ENCODE measurements at places on chromosomes 2 and 18.

DNA sequence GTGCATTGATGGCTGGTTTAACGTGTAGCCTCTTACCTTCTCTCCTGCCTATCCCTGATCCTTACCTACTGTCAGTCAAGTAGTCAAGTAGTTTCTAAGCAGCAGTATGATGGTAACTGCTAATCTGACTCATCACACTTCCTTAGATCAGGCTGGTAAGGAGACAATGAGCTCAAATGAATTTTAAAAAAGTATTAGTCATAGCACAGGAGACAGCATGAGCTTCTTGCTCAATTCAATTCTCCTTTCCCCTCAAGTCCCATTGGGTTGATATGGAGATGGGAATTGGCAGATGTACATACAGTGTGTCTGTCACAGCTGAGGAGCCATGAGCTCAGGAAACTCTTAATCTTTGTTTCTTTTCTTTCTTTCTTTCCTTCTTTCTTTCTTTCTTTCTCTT lies 799.7 kb downstream of the LRP1B start:
- DNase-seq, result no peak

DNA sequence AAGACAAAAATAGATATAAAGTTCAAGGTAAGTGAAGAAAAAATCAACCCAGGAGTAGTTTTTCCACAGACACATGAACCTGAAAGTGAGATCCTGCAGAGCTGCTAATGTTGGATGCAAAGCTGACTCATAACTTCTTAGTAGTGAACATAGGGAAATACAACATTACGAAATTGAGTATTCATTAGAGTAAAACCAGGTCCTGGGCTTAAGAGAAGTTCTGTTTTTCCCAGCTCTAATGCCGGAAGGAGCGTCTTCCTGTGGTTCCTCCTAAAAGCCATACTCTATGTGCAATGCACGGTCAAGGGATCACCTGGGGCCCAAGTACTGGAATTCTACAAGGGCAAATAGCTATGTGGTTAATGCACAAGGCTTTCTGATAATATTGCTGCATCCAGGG lies 141.7 kb downstream of the RBMS1 start:
- no peak for DNase-seq

- DNase-seq, result no peak
Measured at GRCh38 chr2:69641471-69641870, 2.1 kb downstream of the AAK1 start.

DNA sequence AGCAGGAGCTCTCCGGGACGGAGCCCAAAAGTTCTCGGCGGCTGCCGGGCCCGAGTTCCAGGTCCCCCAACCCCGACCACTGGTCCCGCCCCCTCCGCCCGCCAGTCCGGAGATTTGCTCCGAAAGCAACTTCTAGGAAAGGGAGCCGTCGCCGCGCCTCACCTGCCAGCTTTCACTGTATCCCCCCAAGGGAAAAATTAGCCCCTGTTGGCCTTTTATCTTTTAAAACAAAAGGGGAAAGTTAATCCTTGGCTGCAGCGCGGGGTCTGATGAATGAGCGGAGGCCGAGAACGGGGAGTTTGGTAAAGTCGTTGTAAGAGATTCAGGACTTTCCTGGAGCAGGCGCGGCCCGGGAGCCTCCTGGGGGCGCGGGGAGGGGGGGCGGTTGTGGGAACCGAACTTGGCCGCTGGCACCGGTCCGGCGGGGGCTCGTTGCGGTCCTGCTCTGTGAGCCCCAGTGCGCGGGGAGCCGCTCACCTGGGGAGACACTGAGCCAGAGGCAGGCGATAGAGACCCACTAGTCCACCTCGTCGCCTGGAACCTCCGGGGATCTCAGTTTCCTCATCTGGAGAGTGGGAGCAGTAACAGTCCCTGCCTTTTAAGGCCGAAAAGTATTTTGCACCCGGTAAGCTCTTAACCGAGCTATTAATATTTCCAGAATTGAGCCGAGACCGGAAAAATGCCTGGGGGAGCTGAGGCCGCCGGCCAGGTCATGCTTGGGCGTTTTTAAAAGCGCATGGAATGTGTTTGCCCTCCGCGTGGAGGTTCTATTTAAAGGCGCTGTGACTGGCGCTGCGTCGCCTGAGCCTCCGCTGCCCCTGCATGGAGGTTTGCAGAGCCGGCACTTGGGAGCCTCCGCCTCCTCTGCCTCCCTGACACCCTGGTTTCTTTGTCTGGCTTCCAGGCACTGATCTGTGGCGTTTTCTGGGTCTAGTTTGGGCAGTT lies 1.1 kb downstream of the EFHD1 start:
- DNase-seq, result no peak

GRCh38 chr2:216404010-216404618 lies 8.2 kb upstream of the SMARCAL1 start:
- DNase-seq, result no peak

GRCh38 chr2:121505986-121506586 lies 24.6 kb upstream of the RNU4ATAC start:
- DNase-seq, result no peak

Data from NCI-H187 (cell line).